Stimulated activated CD8-positive, alpha-beta memory T cell treated with anti-CD3 and anti-CD28 coated beads, Interleukin-4, amount 100 ng/mL, for 4 hours (primary cell): ENCODE measurements at places on chromosomes 5 and 9.

DNA sequence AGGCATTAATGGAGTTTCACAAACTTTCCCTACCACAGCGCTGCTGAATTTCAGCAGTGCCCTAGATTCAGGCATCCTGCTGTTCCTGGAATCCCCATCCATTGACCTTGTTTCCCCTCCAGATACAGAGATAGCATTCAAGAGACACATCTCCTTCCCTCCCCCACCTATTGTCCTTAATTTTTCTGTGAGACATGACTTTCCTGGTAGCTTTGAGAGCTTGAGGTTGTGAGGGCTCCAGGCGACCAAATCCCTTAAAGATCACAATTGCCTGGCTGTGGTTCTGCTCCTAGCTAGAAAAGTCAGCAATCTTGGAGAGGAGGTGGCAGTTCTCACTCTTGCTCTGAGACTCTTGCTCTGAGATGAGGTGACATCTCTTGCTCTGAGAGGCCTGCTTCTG is 48.0 kb downstream of the PRR16 start:
- DNase-seq: no peak

GRCh38 chr5:172772112-172772906 is 1.3 kb upstream of the DUSP1 start:
- DNase-seq: peak; percentile 66

- DNase-seq: no peak
Observed at GRCh38 chr5:55672477-55672911, 39.6 kb downstream of the SLC38A9 start.

DNA sequence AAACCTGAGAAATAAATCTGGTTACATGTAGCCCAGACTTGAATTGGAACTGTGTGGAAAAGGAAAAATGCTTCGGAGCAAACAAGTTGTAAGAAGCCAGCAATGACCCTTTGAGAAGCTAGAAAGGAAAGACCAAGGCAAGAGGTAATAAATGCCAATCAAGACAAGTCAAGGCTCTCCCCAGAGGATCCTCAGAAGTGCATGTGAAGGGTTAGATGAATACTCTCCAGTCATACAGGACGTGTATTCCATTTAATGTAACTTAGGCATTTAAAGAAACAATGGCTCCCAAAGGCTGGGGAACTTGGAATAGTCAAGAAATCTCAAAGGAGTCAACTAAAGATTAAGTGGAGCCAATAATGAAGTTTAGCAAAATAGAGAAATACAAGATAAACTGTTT is 36.2 kb downstream of the EPB41L4A start:
- DNase-seq: no peak

- no peak for DNase-seq
Observed at GRCh38 chr5:141858079-141858765, 20.0 kb downstream of the PCDH1 start.

GRCh38 chr9:37902796-37903646 is 906 bp downstream of the SLC25A51 start:
- DNase-seq: no peak

DNA sequence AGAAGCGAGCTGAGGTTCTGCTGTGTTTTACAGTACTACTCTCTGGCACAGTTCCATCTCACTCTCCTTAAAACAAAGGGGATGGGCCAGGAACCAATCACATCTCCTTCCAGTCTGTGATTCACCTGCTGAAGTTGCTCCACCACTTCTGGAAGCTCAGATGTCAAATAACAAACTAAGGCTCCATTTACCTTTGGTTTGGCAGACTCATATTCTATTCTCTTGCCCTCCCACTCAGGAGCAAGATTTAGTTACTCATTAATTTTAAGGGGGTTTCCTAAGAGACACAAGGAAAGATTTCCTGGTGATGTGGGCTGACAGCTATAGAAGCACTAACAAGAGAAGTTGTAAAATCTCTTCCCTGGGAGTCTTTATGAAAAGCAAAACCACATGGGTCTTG is 37.8 kb upstream of the KIF2A start:
- DNase-seq: no peak

GRCh38 chr5:51686622-51687021 is 303.4 kb downstream of the ISL1 start:
- no peak for DNase-seq

DNA sequence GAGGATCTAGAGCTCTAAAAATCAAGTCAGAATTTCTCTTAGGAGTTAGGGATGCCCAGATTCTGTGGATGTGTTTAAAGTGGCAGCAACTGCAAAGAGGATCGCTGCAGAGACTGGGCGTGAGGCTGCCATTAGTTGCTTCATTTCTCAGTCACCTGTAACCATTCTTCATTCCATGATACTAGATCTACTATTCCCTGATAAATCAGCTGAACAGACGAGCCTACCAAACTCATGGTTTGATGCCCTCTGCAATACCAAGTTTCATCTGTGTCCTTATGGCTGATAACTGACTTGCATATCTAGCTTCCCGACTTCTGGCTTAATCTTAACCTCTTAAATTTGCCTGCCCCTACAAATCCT is 33.3 kb downstream of the UBE2R2 start:
- no peak for DNase-seq

DNA sequence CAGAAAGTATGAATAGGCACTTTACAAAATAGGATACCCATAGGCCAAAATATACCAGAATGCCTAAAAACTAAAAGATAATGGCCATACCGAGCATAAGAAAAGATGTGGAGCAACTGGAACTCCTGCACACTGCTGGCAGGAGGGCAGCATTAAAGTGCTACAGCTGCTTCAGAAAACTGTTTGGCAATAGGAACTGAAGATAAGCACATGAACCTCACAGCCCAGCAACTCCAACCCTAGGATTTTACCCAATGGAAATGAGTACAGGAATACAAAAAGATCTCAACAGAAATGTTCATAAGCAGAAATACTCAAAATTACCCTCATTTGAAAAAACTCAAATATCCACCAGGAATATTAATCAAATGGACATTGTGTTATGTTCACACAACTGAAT is 209.3 kb downstream of the SPOCK1 start:
- no peak for DNase-seq

DNA sequence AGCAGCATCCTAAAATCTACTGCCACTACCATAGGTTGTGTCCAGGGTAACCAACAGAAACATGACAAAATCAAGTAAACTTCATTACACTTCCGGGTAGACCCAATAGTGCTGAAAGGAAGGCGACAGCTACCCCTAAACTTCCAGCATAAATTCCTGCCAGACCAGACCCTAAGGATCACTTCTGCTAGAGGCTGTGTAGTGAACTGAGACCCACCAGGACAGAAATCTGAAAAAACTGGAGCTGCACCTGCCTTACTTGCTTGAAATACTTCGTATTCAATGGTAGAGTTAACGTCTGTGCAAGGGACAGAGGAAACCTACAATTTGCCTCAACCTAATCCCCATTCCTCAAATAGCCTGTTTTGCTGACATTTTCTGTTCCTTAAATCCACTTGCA is 1.0 kb upstream of the SECISBP2 start:
- no peak for DNase-seq
